ENCODE measurements at places on chromosomes 6 and 20.
A peak's percentile ranks its signal among the peaks of the same experiment; 100 is the strongest.

GRCh38 chr6:54285595-54285994, 22.6 kb upstream of the TINAG start:
- DNase-seq, result peak; percentile 14

DNA sequence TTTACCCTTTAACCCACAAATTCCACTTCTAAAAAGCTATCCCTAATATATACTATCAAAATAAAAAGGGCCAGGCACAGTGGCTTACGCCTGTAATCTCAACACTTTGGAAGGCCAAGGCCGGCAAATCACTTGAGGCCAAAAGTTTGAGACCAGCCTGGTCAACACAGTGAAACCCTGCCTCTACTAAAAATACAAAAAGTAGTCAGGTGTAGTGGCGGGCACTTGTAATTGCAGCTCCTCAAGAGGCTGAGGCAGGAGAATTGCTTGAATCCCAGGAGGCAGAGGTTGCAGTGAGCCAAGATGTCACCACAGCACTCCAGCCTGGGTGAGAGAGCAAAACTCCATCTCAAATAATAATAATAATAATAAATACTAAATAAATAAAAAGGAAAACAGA, 82.5 kb downstream of the TRIM27 start:
- peak; percentile 13 for DNase-seq

- DNase-seq, result no peak
Observed at GRCh38 chr6:27805347-27805746, 106.8 kb downstream of the OR2B2 start.

- DNase-seq, result no peak
Observed at GRCh38 chr6:120774275-120774674, 560.0 kb downstream of the TBC1D32 start.

GRCh38 chr20:57396984-57397692, 5.9 kb downstream of the RBM38 start:
- DNase-seq, result no peak

- DNase-seq, result no peak
Observed at GRCh38 chr6:22357724-22358189, 60.9 kb upstream of the PRL start.

DNA sequence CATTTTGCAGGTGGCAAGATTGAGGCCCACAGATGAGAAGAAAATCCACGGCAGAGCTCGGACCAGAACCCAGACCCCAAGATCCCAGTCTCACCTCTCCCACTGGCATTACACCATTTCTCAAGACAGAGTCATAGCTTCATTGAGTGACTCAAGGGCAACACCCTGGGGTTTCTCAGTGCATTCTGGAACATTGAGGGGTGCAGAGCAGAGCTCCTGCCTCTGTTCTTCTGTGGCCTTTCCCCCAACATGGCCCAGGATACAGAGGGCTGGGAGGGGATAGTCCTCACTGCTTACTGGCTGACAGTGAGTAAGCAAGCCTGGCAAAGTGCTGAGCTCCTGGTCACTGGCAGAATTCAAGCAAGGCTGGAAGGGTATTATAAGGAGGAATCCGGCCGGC, 74.0 kb downstream of the MDGA1 start:
- DNase-seq, result no peak

GRCh38 chr20:23649830-23650417, 12.2 kb upstream of the CST3 start:
- no peak for DNase-seq

DNA sequence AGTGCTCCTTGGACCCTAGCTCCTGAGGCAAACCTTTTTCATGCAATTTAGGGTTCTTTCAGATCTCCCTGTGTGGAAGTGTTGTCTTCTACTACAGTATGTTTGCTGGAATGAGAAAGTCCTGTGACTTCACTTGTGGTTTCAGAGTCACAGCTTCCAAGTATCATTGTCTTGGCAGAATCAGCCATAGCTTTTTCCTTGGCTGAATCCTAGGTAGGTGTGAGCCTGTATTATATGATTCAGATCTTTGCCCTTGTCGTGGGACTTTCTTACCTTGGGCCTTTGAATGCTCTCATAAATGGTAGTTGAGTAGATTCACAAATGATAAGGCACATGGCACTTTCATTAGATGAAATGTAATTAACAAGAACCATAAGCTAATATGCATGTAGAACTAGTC, 16.5 kb downstream of the CARMIL1 start:
- DNase-seq, result no peak

DNA sequence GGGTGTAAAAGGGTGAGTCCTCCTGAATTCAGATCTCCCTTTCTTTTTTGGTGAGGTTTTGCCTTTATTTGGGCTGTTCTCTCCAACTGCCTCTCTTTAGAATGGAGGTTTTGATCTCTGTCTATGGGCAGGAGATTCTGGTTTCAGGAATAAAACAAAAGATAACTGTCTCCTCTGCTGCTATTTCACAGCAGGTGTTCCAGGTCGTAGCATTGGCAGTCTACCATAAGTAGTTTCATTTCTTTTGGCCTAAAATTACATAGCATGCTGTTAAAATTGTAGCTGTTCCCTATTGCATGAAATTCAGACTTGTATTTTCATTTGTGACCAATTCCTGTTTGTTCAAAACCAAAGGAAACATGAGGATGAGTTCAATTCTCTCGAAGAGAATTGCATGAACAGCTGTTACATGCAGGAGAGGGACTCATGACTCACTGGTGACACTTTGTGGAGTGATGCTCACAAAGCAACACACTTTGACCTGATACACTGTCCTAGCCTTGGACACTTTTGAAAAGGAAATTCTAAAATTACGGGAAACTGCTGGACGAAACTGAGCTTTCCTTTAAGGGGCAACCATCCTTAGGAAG, 76.8 kb upstream of the SIRPG start:
- no peak for DNase-seq

- no peak for DNase-seq
Observed at GRCh38 chr6:50887112-50887511, 68.4 kb downstream of the TFAP2B start.

GRCh38 chr20:11626551-11626950, 291.1 kb upstream of the BTBD3 start:
- DNase-seq, result no peak

- DNase-seq, result no peak
Observed at GRCh38 chr20:19347943-19348456, 135.6 kb downstream of the SLC24A3 start.

- no peak for DNase-seq
Observed at GRCh38 chr6:167410462-167410861, 85.6 kb downstream of the TTLL2 start.

DNA sequence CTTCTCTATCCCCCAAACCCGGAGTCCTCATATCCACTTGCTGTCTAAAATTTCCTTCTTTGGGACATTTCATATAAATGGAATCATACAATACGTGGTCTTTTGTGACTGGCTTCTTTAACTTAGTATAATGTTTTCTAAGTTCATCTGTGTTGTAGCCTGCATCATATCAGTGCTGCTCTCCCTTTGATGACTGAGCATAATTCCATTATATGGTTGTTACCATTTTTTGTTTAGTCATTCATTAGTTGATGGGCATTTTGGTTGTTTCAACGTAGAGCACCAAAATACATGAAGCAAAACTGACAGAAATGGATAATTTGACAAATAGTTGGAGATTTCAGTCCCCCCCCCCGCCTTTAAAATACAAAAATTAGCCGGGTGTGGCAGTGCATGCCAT, 71.5 kb downstream of the ZFAND3 start:
- DNase-seq, result no peak

- no peak for DNase-seq
Observed at GRCh38 chr6:13094781-13095425, 233.4 kb downstream of the TBC1D7 start.

- no peak for DNase-seq
Observed at GRCh38 chr6:84521511-84521910, 242.9 kb downstream of the TBX18 start.

- no peak for DNase-seq
Observed at GRCh38 chr6:71066153-71066552, 109.3 kb upstream of the B3GAT2 start.

DNA sequence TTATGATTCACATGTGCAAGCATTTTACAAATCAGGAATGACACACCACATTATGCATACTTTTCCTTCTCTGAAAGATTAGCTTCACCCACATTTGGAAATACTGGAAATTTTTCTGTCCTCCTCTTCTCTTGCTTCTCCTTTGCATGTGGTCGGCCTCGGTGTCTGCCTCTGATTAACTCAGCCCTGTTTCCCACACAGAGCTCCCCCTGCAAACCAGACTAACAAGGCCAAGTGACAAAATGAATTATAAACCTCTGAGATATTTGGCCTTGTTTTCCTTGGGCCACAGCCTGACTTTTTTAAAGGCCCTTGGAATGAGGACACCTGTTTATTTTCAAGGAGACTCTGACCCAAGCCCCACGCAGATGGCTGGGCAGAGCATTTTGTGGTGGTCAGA, 9.0 kb upstream of the CCN6 start:
- peak; percentile 70 for DNase-seq

DNA sequence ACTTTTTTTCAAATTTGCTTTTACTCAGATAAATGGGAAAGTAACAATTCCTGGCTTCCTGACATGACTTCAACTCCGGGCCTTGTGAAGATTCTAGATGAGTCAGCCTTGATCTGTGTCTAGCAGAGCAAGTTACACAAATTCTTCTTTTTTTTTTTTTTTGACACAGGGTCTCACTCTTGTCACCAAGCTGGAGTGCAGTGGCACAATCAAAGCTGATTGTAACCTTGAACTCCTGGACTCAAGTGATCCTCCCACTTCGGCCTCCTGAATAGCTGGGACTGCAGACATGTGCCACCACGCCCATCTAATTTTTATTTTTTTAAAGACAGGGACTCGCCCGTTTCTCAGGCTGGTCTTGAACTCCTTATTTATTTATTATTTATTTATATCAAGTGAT, 7.3 kb upstream of the ARHGAP18 start:
- peak; percentile 54 for DNase-seq

GRCh38 chr20:63627751-63628245, 897 bp upstream of the GMEB2 start:
- no peak for DNase-seq

DNA sequence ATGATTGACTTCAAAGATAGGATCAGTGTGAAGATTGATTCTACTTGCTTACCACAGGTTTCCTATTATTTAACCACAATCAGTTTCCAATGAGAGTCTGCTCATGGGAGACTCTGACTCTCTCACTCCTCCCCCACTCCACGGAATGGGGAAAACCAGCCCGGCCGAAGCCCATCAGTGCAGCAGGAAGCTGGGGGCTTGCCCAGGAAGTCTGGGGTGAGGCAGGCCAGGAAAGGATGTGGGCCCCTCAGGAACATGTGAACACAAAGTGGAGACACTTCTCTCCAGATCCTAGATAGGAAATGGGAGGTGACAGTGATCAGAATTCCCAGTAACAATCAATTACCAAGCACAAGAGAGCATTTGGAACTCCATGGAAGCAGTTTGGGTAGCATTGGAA, 144.2 kb downstream of the TTLL2 start:
- DNase-seq, result no peak

DNA sequence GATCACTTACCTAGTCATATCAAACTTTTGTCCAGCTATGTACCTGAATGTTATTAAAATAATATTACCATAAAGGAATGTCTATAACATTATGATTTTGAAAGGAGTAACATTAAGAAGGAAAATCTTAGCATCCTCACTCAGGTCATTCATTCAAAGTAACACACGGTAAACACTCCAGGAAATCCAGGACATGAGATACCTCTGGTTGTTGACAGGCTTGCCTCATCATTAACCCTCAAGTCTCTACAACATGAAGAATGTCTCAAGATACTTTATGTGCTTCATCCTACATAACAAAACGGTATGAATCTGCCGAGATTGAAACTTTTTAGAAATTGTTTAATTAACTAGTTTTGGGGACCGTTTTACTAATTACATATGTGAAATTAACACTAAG, 690 bp upstream of the FILIP1 start:
- no peak for DNase-seq

- DNase-seq, result no peak
Observed at GRCh38 chr6:31386977-31387376, 16.4 kb upstream of the MICA start.

DNA sequence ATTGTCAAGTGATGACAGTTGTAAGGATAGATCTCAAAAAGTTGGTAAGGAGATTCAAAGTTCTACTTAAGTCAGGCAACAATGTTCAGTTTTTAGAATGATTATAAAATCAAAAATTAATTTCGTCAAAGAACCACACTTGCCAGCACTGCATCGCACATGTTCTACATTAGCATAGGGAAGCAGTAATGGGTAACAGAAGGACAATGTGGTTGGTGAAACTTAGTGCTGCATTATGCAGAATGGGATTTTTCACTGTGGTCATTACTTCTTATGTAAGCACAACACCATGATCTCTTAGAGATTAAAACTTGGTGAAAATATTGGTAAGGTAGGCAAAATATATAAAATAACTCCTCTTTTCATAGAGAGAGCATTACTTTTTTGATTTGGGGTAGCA, 173.7 kb upstream of the THEMIS start:
- no peak for DNase-seq

GRCh38 chr6:100372326-100373091, 92.2 kb downstream of the SIM1 start:
- DNase-seq, result no peak

- DNase-seq, result no peak
Observed at GRCh38 chr6:166203003-166203640, 35.5 kb upstream of the TBXT start.

DNA sequence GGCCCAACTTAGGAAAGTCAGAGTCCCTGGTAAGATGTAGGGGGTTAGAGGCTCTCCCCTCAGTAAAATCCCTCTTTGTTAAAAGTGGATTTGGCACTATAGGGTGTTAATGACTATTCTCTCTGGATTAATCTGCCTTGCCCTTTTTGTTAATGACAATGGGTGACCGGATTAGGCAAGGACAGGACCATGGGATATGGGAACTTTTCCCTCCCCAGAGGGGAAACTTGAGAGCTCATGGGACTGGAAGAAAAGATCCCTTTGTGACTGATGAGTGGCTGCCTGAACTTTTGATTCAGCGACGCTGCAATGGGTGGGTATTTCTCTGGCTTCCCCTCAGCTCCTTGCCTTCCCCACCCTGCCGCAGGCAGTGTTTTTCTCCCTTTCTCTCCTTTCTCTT, 12.2 kb upstream of the TAAR9 start:
- DNase-seq, result no peak

DNA sequence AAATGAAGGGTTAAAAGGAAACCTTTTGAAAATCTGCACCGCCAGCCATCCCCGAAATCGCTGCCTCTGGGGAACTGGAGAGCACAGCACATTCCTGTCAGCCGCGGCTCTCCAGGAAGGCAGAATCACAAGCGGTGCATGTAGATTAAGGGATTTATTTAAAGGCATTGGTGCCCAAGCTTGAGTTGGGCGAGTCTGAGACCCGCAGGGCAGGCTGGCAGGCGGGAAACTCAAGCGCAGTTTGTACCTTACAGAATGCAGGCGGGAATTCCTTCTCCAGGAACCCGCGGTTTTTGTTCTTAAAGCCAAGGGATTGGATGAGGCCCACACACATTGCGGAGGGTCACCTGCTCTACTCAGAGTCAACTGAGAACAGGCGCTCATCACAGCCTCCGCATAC, 10.8 kb downstream of the GPR31 start:
- DNase-seq, result no peak

DNA sequence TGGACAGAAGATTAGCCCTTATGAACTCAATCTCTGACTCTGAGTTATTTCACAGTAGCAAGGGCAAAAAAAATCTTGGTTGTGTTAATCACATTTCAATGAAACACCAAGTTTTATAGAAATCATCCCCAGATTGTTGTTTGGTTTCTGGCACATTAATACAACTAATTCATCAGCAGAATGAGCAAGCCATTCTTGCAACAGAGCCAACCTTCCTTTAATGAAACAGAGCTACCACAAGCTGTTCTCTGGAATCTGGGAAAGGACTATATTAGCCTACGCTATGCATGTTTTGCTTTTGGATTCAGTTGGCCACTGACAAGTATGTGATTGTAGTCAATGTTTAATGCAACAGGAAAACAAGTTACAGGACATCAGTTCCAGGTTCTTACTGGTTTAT, 13.8 kb upstream of the POPDC3 start:
- DNase-seq, result peak; percentile 83
